ENCODE measurements at places on chromosomes 13 and 19. TPM values are rescaled to one million over a fixed set of nuclear protein-coding genes. Genes with fewer than 3 reads are reported as not detected.

Gene C2CD4C
- total RNA-seq: 0.54 TPM

Gene SERPINE3
- total RNA-seq: not detected

- no peak for DNase-seq
These were observed 3.4 kb upstream of the TMED1 start for GRCh38 chr19:10839114-10840050.

DNA sequence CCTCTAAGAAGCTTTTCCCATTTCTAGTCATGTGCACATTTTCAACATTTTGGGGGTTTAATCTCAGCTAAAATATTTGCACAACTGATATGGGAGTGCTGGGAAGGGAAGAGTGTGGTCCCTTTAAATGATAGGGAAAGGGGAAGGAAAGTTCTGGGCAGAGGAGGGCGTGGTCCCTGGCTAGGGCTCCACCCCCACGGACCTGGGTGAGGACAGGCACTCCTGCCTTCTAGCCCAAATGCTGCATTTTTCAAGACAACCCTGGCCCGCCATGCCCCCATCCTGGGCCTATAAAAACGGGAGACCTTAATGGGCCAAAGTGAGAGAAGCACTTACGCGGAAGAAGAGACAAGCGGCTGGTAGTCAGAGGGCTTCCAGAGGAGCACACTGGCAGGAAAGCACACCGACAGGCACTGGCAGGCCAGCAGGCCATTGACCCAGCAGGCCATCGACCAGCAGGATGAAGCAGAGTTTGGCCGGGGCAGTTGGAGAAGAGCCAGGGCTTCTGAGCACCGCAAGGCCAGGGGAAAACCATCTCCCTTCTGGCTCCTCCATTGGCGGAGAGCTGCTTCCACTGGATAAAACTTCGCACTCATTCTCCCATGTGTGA lies 266.7 kb downstream of the SPRY2 start:
- DNase-seq: no peak

DNA sequence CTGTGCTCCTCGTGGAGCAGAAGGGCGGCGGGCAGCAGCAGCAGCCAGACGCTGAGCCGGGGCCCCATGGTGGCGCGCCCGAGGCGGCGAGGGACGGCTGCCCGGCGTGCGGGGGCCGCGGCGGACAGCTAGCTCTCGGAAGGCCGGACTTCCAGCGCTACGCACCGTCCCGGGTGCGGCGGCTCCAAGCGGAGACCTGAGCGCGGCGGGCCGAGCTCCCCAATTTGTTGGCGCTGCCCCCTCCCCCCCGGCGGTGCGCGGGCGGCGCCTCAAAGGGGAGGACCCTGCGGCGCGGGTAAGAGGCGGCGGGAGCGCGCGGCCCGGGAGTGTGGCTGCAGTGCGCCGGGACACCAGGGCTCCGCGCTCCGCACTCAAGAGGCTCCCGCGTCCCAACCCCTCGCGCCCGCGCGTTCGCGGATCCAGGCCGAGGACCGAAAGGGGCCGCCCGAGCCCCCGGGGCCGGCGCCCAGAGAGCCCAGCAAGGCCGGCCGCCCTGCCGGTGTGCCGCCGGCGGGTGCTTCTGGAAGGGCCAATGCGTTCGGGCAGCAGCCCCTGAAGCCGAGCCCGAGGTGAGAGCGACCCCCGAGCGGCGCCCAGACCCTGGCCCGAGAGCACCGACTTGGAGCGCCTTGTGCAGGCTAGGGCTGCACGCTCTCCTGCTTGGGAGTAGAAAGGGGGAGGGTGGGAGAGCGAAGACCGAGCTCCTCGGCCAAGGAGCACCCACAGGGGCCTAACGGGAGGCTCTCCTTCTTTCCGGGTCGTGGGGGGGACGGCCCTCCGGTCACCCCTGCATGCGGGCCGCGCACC lies at the start of the genes COL4A1 and COL4A2:
Gene COL4A1 (minus strand): TSS at position 198 of the 807 bp plus-strand sequence. CDS start 130 bp downstream, at position 68.
Gene COL4A2 (plus strand): TSS at position 325 of the 807 bp plus-strand sequence. CDS start 620 bp downstream, outside the sequence.
- DNase-seq: peak; percentile 70

DNA sequence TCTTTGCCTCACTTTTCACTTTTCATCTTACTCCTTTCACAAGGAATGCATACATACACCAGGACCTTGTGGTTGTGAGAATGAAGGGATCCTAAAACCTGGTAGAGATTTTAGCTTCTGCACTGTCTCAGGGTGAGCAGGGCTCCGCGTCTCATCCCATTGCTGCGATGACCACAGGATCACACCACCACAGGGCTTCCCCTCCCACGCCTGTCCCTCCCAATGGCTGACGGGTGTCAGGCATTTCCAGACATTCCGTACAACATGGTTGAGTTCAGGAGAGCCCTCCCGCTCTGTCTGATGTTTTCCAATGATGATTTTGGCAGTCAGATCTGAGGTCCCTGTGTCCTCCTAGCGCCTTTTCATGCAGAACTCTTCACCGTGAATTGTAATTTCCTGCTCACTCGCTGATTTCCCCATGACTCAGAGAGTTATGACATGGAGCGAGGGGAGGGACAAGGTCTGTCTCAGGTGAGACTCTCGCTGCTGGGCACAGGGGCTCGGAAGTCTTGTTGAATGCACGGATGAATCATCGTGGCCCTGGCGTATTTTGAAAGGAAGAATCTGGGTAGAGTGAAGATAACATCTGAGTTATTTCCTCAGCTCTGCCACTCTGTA lies 102.8 kb downstream of the TEX29 start:
- DNase-seq: peak; percentile 56

GRCh38 chr13:50422181-50423148 lies 407.2 kb downstream of the KCNRG start:
- no peak for DNase-seq

DNA sequence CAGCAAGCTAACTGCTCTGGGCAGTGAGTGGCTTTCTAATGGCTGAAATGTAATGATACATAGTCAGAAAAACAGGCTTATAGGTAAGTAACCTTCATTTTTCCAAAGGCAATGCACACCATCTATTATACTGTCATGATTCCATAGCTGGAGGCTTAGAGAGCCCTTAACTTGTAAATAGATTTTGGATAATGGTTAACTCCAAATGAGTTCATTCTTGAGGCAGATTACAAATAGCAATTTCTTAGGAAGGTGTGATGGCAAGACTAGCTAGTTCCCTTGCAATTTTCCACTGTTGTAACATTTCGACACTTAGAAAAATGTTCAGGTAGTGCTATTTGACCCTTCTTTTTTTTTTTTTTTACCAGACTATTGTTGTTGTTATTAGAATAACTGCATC lies 789.8 kb upstream of the PCDH9 start:
- DNase-seq: no peak

- no peak for DNase-seq
These were observed 174.5 kb downstream of the USP12 start for GRCh38 chr13:26996965-26997752.

DNA sequence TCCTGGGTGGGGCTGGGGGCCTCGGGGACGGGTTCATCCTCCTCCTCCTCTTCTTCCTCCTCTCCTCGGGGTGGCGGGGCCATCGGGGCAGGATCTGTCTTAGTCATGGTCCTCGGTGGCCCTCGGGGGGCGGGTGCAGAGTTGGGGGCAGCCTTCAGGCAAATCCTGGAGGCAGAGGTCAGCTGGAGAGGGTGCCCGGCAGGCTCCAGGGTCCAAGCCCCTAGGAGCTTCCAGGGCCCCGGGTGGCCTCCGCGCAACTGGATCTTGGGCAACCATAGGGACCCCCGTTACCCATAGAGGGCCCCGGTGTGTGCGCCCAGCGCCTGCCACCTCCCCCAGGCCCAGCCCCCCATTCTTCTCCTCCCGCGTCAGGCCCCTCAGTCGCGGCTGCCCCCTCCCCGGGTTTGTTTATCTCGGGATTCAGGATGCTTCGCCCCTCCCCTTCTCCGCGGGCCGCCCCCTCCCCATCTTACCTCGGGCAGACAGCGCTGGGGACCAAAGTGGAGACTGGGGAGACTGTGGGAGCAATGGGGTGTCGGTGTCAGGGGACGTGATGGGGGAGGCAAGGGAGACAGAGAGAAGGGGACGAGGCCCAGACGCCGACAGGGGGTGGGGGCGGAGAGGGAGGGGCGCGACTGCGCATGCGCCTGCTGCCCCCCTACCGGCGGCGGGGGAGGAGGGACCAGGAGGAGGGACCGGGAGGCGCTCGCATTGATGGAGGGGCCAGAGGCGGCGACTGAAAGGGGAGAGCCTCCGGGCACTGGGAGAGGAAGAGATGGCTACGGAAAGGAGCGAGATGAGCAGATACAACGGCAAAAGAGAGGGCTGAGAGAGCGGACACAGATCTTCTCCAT lies at the start of gene CLIP3:
Gene CLIP3 (minus strand): TSS at position 623 of the 854 bp plus-strand sequence. CDS start 516 bp downstream, at position 107.
- peak; percentile 14 for DNase-seq

DNA sequence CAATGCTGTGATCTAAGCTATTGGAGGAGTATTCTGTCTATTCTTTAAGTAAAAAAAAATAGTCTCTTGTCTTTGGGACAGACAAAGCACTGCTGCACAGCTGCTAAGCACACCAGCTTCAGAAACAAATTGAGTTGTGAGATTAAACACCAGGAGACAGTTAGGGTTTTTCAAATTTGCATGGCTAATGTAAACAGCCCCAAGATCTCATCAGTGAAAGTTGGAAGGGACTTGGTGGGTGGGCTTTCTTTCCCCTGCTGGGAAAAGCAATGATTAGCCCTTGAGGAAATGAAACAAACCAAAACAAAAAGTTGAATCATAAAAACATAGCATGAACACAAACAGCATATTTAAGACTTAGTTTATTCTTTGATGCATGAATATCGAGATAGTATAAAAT lies 143.6 kb upstream of the SLITRK1 start:
- no peak for DNase-seq

DNA sequence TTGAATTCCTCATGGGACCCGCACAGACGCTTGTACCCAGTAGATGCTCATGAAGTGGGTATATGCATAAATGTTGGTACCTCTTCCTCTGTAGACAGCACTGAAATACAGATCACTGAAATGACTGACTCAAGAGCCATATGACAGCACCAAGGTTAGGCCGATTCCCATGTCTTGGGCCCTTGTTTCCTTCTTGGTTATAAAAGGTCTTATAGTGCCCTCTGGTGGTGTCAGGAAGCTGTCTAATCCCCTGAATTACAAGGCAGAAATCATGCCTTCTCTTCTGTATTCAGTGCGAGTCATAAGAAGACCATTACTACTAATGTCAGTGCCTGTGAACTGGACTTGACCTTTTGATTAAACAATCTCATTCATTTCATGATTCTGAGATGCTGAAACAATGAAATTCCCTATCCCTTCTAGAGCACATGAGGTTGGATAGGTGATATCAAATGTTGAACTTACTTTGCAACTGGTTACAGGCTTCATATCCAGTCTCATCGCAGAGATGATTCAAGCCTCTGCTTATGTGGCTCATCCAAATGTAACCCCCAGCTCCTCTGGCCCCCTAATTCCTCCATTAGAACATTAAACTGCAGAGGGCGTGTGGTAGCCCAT lies 59.7 kb downstream of the SPATA13 start:
- DNase-seq: peak; percentile 54
